ENCODE measurements at places on chromosomes 1 and 21.

DNA sequence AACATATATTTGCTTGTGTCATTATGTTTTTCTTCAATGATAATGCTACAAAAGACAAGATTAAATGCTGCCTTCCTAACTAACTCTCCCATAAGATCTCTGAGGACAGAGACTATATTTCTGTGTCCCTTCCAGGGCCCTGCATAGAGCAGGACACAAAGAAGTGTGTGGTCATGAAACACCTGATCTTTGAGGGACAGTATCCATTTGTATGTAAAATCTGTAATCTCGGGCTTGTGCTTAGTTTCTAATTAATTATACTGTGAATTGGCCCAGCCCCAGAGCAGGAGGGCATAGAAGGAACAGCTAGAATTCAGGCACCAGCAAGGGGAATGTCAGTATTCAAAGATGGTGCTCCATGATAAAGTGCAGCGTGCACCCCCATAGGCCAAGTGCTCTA lies 374.9 kb downstream of the HHAT start:
- DNase-seq: no peak

DNA sequence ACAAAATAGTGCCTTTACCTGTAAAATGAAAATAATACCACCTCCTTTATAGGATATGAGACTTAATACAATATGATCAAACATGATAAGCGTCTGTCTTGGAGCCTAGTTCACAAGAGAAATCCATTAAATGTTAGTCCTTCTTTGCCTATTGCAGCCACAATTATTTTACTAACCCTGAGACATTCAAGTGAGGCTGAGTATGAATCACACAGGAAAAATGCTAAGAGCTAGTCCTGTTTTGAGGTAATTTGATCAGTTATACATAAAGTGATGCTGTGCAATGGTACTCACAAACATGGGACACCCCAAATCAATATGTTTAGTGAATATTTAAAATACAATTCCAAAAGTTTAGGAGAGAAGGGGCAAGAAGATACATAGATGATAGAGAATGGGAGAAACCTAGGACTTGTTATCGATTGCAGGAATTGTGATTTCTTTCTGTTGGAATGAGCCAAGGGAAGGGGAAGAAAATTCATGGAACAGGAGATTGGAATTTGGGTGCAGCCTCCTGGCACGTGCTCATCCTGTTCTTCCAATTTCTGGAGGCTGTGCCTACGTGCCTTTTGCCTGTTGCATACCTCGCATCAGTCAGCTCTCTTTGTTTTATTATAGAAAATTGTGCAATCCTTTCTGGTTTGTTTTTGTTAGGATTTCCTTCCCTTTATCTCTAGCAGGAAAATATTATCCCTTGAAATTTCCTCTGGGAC lies 39.9 kb upstream of the BACH1 start:
- DNase-seq: no peak

DNA sequence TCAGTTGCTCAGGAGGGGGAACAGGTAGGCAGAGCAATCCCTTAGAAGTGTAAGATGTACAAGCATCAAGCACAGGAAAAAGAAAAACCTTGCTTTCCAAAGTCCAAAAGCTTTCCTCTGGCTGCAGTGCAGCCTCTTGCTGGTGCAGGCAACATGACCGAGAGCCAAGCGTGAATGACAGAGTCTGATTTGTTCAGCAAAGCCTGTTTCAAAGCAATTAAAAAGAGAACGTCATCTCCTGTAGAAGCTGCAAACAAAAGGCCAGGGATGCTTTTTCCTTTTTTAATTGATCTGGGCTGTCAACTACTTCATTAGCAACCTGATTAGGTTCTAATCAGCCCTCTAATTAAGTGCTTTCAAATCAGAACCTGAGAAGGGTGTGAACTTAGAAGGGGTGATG lies 38.2 kb upstream of the PLA2G2C start:
- DNase-seq: no peak

DNA sequence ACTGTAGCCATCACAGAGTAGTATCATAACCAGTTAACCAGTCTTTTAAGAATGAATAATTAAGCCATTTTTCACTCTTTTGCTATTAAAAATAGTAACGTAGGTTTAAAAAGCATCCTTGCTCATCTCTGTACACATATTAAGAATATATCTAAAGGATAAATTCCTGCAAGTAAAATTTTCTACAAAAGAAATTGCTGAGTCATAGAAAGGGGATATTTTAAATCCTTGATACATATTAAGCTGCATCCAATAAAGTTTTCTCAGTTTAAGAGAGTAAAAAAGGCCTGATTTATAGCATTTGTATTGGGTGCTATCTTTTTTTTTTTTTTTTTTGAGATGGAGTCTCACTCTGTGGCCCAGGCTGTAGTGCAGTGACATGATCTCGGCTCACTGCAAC lies 1.9 kb upstream of the CTH start:
- DNase-seq: no peak

- peak; percentile 8 for DNase-seq
Measured at GRCh38 chr1:36966242-36966641, 68.1 kb downstream of the GRIK3 start.

- DNase-seq: no peak
Measured at GRCh38 chr1:109760581-109761226, 3.0 kb downstream of the EPS8L3 start.

- no peak for DNase-seq
Measured at GRCh38 chr1:31183927-31184554, 55.6 kb downstream of the NKAIN1 start.

Measured in thymus (tissue), 14 donors.